Caco-2 (cell line): ENCODE measurements at places on chromosomes 5 and 9.
A peak's percentile ranks its signal among the peaks of the same experiment; 100 is the strongest.

- no peaks in the 10 kb centered on the region for H3K4me1 ChIP-seq
- no peak overlapping the region for H3K27ac ChIP-seq
- no peak for DNase-seq
- no peaks in the 10 kb centered on the region for H3K36me3 ChIP-seq
- H3K27me3 ChIP-seq = no peaks in the 10 kb centered on the region
Measured at GRCh38 chr5:23525751-23526150, 18.3 kb downstream of the PRDM9 start.

GRCh38 chr5:16590685-16591084, 26.1 kb downstream of the RETREG1 start:
- H3K4me1 ChIP-seq = peaks cover 33% of the 10 kb centered on the region
- H3K4me3 ChIP-seq = no peak overlapping the region
- no peaks in the 10 kb centered on the region; the same call in 1 of the 2 replicates for H3K36me3 ChIP-seq
- H3K27ac ChIP-seq = peak overlapping the region; percentile 68

DNA sequence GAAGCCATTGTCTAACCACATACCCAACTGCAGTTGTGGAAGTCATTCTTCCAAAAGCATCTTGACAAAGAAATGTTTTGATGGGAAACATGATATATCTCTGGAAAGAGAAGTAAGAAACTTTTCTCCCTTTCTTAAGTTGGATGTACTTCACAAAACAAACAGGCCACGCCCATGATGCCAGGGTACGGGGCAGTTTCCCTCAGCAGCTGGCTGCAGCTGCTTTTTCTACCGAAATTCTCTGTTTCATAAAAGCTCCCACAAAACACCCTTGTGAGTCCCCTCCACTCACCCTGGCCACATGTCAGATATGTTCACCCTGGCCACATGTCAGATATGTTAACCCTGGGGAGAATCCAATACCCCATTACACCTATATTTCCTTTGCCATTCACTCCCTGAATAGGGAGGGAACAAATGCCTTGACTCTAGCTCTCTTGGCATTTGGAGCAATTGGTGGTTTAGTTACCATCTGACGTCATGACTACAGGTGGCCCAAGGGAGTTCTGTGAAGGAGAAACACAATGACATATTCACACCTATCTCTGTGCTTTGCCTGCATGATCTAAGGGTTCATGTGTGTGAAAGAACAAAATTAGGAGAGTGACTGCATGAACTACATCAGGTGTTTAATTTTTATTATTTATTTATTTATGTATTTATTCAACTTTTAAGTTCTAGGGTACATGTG, 103.0 kb downstream of the AOPEP start:
- no peak for DNase-seq
- H3K36me3 ChIP-seq = no peaks in the 10 kb centered on the region
- H3K27ac ChIP-seq = peak overlapping the region; percentile 75
- no peaks in the 10 kb centered on the region for H3K27me3 ChIP-seq
- peaks cover 25% of the 10 kb centered on the region for H3K4me1 ChIP-seq
- no peak overlapping the region for H3K4me3 ChIP-seq

DNA sequence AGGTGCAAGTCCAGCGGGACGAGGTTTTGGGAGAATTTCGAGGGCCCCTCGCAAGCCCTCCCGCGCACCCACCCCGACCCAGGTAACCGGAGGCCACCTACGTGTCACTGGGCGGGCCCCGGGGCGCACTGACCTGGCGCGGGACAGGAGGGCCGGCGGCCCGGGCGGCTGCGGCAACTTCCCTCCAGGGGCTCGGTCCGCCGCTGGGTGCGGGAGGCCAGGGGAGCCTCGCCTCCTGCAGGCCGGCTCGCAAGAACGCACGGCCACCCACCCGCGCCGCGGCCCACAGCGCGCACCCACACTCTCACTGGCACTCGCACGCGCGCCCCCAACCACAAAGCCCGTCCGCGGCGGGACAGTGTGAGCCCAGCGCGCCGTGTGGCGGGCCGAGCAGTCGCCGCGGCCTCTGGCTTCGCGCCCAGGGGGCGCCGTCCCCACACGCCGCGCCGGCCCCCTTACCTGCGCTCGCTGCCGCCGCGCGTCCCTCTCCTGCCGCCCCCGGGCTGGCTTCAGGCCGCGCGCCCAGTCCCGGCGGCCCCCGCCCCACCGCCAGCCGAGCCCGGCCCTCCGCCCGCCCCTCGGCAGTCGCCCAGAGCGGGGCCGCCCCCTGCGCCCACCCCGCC, 451 bp downstream of the LPAR1 start:
- H3K27me3 ChIP-seq = no peaks in the 10 kb centered on the region
- peak overlapping the region; percentile 58 for H3K4me3 ChIP-seq
- peak; percentile 60 for DNase-seq

DNA sequence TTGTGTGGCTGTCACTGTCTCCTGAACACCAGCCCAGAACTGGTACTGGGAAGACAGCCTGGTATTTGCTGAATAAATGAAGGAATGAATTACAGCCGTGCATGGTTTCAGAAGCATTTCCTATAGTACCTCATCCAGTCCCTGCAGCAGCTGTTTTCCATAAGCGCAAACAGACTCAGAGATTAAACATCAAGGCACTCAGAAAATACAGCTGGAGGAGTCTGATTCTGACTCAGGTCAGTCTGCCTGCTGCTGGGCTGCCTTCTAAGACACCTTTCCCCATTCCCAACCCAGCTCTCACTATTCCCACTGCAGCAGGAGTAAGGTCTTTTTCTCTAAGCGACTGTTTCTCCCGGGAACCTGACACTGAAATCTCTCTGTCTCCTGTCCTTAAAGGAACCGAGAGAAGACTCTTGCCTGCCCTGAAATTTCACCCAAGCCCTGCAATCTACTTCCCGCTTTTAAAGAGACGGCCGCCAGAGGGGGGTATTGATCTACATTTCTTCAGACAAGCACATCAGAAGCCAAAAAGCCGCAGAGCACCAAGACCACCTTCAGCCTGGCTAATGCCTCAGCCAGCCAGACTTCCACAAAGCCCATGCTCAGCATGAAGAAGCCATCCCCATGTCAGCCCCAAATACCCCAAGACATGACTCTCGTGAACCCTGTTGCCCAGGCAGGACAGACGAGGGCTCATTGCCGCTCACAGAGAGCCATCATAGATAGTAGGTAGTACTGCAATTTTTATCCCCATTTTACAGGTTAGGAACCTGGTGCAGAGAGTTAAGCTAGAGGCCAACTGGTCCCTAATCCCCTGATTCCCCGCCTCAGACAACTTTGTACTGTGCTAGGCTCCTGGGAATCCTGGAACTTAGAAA, 5.4 kb upstream of the FOXI1 start:
- peak; percentile 81 for DNase-seq
- H3K4me3 ChIP-seq = no peak overlapping the region
- H3K4me1 ChIP-seq = no peaks in the 10 kb centered on the region

GRCh38 chr9:124500796-124501611, 6.2 kb downstream of the NR5A1 start:
- H3K4me3 ChIP-seq = no peak overlapping the region
- H3K27me3 ChIP-seq = no peaks in the 10 kb centered on the region; the same call in 1 of the 2 replicates
- H3K4me1 ChIP-seq = no peaks in the 10 kb centered on the region
- H3K36me3 ChIP-seq = no peaks in the 10 kb centered on the region

- H3K36me3 ChIP-seq = no peaks in the 10 kb centered on the region
- DNase-seq = no peak
- H3K4me1 ChIP-seq = peaks cover 10% of the 10 kb centered on the region; the same call in 1 of the 2 replicates
- H3K4me3 ChIP-seq = no peak overlapping the region
- no peak overlapping the region for H3K27ac ChIP-seq
Measured at GRCh38 chr5:106957336-106957735, 713.4 kb downstream of the EFNA5 start.

- H3K4me3 ChIP-seq = no peak overlapping the region
- no peaks in the 10 kb centered on the region for H3K27me3 ChIP-seq
- H3K36me3 ChIP-seq = no peaks in the 10 kb centered on the region
- no peak overlapping the region for H3K27ac ChIP-seq
Measured at GRCh38 chr9:20981486-20981885, 50.0 kb downstream of the HACD4 start.

DNA sequence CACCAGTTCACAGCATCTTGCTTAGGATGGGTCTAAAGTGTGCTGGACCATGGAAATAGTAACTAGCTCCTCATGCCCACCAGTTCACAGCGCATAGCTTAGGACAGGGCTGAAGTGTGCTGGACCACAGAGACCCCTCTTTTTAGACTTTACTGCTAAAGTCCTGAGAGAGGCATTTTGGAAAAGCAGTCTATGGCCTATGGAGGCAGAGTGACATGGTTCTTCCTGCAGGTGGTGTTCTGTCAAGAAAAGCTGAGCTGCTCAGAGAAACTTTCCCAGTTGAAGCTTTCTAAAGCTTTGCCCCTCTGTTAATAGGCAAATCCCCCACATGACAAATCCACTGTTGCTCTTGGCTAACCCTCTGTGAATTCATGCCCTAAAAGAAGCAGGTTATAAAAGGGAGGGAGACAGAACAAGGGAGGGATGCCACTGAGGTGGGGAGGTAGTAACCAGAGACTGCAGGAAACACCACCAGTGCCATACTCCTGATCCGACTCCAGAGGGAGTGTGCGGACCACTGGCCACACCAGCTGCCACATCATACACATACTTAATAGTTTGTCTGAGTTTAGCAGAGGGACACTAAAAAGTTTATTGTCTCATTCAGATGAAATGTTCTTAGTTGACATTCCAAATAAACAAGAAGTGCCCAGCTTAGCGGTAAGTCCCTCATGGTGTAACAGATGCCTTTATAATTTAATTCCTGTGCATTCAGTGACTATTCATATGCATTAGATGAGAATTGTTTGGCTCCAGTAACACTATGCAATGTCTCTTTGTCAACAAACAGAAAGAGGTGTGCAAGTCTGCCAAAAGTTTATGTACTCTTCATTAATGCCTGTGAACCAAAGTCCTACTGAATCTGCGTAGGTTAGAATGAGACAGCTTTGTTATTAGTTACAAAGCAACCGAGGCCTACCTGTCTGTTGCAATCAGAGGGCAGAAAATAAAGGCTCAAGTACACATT, 236.2 kb upstream of the NFIL3 start:
- H3K27ac ChIP-seq = no peak overlapping the region
- DNase-seq = no peak
- H3K4me1 ChIP-seq = peaks cover 6% of the 10 kb centered on the region
- H3K36me3 ChIP-seq = no peaks in the 10 kb centered on the region

DNA sequence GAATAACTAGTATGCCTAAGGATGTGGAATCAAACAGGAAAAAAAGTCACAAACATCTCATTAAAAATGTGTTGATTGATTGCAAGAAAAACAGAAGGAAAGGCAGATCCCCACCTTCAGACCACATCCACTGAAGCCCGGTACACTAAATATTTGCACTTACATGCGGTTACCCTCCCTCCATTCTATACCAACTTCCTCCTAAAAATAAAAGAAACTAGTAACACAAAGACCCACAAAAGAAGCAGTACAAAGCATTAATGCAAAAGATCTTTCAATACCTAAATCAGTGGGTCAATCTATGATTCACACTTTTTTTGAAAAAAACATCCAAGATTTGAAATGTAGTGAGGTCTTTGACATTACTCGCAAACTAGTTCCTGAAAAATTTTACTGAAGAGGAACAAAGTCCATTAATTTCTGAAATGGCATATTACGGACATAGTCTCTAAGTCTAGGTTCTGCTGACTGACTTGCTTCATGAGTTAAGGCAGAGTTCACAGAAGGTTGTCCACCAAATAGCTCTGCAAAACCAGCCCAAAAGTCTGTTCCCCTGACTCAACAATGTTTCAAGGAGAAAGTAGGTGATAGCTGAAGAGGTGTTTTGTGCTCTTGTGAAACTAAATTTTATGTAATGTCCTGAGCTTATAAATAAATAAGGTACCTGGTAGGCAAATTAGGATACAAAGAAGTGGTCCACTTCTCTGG, 100.7 kb downstream of the PAM start:
- no peaks in the 10 kb centered on the region for H3K4me1 ChIP-seq
- H3K4me3 ChIP-seq = no peak overlapping the region
- H3K27me3 ChIP-seq = no peaks in the 10 kb centered on the region
- no peak overlapping the region for H3K27ac ChIP-seq
- H3K36me3 ChIP-seq = no peaks in the 10 kb centered on the region

DNA sequence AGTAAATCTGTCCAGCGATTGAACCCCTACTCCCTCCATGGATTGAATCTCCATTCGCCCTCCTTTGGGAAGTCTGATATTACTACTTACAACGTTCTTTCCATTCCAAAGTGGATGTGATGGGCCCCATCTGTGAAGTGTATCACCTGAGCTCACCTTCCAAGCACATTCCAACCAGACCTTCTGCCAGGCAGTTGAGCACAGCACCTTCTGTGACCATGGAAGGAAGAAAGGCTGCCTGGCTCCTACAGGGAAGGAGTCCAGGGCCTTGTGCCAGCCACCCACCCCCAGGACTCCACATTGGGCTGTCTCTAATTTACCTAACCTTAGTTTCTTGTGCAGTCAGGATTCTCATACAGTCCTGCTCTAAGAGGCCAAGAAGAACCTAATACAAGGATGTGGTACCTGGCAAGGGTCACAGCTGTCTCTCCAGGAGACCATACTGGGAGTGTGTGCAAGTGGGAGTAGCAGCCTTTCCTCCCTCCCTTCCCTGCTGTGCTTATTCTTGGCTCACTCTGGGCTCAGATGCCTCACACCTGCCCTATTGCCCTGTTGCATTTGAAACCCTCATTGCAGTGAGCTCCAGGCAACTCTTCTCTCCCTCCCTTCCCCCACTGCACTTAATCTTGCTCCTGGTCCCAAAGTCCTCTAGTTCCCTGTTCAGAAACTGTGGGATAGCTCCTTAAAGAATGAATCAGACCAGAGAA, 116.1 kb downstream of the NRG2 start:
- H3K4me3 ChIP-seq = no peak overlapping the region
- DNase-seq = no peak
- H3K27me3 ChIP-seq = no peaks in the 10 kb centered on the region
- H3K27ac ChIP-seq = no peak overlapping the region
- H3K36me3 ChIP-seq = no peaks in the 10 kb centered on the region
- H3K4me1 ChIP-seq = no peaks in the 10 kb centered on the region

- no peaks in the 10 kb centered on the region for H3K4me1 ChIP-seq
- no peaks in the 10 kb centered on the region for H3K27me3 ChIP-seq
- peaks cover 1% of the 10 kb centered on the region; the same call in 1 of the 2 replicates for H3K36me3 ChIP-seq
- no peak overlapping the region for H3K27ac ChIP-seq
- no peak for DNase-seq
Measured at GRCh38 chr9:127204771-127205470, 59.7 kb upstream of the GARNL3 start.

- H3K4me1 ChIP-seq = peaks cover 8% of the 10 kb centered on the region
- H3K4me3 ChIP-seq = no peak overlapping the region
- no peak overlapping the region for H3K27ac ChIP-seq
- no peaks in the 10 kb centered on the region for H3K36me3 ChIP-seq
- no peak for DNase-seq
Measured at GRCh38 chr5:68449380-68449779, 233.8 kb downstream of the PIK3R1 start.

DNA sequence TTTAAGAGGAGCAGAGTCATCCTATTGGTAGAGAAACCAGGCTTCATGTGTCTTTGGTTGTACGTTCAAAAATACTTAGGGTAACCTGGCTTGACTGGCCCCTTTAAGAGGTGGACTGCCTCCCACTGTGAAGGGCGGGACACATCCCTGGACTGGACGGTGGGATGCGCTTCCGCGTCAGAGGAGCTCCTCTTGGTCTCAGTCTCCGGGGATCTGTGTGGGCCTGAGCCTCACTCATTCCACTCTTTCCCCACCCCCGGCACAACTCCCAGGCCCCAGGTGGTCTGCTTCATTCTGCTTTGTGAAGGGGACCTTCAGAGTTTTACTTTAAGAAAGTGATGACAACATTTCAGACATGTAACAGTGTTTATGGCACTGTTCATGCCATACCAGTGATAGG, 601.1 kb downstream of the IRX1 start:
- H3K4me1 ChIP-seq = no peaks in the 10 kb centered on the region
- H3K4me3 ChIP-seq = no peak overlapping the region
- H3K36me3 ChIP-seq = no peaks in the 10 kb centered on the region
